ENCODE measurements at places on chromosomes 11 and 22. TPM values are rescaled to one million over a fixed set of nuclear protein-coding genes. Genes with fewer than 3 reads are reported as not detected.

DNA sequence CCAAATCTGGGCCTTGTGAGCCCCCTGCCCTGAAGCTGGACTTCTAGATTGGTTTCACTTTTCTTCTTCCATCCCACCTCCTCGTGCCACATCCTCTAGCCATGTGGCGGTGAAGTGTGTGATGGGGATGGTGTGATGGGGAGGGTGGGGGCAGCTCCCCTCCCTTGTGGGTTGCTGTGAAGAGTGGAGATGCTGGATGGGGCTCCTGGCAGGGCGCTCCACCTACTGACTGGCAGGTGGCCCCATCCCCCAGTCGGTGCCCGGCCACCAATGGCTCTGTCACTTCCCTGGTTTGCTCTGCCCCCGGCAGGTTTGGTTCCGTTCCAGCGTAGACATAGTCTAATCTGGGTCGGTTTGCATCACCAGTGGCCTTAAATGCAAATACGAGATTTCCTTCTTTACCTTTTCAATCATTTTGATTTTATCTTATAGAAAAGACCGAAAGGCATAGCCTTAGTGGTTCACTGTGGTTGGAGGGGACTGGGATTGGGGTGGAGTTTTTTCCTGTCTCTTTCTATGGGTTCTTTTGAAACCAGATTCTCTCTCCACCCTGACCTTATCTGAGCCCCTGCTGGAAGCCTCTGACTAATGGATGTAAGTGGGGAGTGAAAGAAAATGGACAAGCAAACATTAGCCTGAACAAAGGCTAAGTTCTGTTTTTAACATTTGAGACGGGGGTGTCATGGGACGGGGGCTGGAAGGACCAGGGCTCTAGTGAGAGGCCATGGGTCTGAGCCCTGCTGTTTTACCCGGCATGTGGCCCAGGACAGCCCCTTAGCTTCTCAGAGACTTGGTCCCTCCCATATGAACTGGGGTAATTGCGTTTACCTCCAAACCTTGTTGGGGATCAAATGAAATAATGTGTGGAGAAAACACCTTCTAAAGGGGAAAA is 149.3 kb downstream of the CACNA1I start:
- no peak overlapping the region for H3K27ac ChIP-seq
- H3K27me3 ChIP-seq: peaks cover 23% of the 10 kb centered on the region
- no peak overlapping the region for H3K4me3 ChIP-seq
- no peaks in the 10 kb centered on the region for H3K36me3 ChIP-seq

DNA sequence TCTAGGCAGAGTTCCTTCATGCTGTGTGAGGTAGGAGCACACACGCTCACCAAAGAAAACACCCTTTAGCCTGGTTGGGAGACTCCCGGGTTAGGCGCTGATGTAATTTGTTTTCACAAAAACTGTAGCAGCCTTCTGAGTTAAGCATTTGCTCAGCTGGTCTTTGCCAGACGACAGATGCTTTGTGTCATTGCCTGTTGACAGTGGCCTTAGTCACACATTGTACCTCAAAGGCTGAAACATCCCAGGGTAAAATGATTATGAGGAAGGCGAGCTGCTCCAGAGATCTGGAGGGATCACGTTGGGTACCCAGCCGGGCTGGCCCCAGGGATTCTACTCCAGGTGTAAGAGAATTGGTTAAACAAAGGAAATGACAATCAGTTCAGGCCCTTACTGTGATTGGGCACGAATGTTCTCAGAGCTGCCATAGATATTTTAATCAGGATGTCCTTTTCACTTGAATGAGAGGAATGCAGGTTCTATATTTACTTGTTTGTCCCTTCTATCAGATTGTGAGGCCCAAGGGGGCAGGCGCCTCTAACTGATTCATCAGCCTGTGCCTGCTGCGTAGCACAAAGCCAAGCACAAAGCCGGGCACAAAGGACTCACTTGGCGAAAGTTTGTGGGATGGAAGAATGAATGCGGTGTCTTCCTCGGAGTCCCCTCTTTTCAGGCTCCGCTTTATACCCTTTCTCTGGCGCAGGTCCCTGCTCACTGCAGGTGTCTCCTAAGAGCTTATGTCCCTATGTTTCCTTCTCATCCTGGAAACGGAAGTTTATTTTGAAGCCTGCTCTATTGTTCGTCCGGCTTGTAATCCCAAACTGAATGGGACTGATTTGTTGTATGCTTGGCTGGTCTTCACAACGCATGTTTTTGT is 47.1 kb downstream of the ADM start:
- DNase-seq: no peak
- peak overlapping the region; percentile 78 for H3K27ac ChIP-seq
- no peaks in the 10 kb centered on the region for H3K27me3 ChIP-seq
- H3K4me1 ChIP-seq: peaks cover 29% of the 10 kb centered on the region
- H3K4me3 ChIP-seq: no peak overlapping the region

DNA sequence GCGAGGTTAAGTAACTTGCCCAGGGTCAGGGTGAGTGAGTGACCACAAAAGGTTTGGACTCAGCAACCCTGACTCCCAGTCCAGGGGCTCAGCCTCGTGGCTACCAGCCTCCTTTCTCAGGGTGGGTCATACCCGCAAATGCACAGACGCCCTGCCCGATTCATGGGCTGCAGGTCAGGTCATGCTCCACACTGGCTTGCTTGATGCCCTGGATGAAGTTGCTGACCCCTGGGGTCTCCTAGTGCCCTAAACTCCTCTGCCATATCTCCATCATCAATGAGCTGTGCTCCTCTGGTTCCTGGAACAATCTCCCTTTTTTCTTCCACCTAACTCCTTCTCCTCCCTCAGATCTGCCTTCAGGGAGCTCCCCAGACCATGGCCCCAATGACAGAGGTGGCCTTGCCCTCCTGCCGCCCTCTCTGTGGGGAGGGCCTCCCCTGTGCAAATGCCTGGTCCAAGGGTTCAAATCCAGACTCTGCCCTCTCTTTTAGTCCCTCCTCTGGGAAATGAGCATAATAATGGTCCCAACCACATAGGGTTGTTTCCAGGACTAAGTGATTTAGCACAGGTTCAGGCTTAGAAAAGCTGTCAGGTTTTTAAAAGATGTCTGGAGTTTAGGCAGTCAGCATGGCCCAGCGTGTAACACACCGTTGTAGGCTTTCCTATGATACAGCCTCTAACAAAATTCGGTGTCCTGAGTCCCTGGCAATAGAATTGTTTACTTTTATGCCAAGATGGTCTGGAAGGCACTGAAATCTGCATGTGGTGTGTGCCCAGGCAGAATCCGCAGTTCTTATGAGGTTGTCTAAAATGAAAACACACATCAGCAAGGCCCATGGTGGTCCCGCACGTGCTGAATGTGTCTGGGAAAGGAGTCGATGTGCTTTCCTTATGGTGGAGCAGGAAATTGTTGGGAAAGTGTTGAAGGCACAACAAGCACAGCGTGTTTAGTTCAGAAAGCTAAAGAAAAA is 63.6 kb downstream of the CD82 start:
- H3K4me1 ChIP-seq: peaks cover 33% of the 10 kb centered on the region
- no peak overlapping the region for H3K27ac ChIP-seq
- H3K36me3 ChIP-seq: no peaks in the 10 kb centered on the region
- H3K4me3 ChIP-seq: no peak overlapping the region

GRCh38 chr11:63663809-63664208 is 7.4 kb downstream of the ATL3 start:
- H3K27ac ChIP-seq: no peak overlapping the region
- H3K27me3 ChIP-seq: no peaks in the 10 kb centered on the region
- peaks cover 13% of the 10 kb centered on the region for H3K4me1 ChIP-seq
- H3K36me3 ChIP-seq: peaks cover 1% of the 10 kb centered on the region

The MS4A8 gene
- total RNA-seq: not detected

DNA sequence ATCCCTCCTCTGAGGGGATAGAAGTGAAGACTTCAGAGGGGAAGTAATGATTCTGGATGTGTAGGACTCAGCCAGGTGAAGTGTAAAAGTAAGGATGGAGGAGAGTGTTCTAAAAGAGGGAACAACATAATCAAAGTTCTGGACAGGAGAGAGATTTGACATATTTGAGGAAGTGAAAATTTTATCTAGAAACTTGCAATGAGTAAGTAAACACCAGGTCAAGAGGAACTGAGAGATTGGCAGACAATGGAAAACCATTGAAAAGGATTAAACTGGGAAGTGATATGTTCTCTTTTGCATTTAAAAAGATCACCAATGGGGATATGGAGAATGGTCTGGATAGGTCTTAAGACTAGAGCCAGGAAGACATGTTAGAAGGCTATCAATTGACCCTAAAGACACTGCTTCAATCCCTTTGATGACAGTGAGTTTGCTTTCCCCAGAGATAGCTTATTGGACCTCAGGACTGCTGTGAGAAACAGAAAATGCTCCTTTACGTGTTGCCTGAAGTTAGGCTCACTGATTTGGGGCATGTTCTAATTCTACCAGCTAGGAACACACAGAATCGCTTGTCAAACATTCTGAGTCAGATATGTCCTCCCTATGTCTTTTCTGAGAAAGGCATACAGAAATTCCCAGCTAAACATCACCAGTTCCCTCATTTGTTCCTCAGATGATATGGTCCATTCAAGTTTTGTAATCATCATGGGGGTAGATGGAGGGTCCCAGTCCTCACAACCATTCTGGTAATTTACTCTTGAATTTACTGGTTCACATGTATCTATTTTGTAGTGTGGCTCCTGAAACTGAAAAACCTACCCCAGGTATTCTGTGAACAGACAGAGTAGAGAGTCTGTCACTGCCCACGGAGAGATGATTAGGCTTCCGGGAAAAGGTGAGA is 144.9 kb downstream of the MAML2 start:
- H3K27me3 ChIP-seq: no peaks in the 10 kb centered on the region
- no peak overlapping the region for H3K4me3 ChIP-seq
- H3K4me1 ChIP-seq: peaks cover 82% of the 10 kb centered on the region
- H3K36me3 ChIP-seq: no peaks in the 10 kb centered on the region

The FXYD2 gene
- 5.7 TPM for total RNA-seq

The DDTL gene
- total RNA-seq: not detected

GRCh38 chr22:46953968-46954765 is 191.7 kb downstream of the TBC1D22A start:
- H3K27ac ChIP-seq: no peak overlapping the region
- H3K27me3 ChIP-seq: no peaks in the 10 kb centered on the region
- H3K36me3 ChIP-seq: peaks cover 7% of the 10 kb centered on the region
- DNase-seq: no peak
- no peaks in the 10 kb centered on the region for H3K4me1 ChIP-seq

The KCNE3 gene
- 5.0 TPM for total RNA-seq

DNA sequence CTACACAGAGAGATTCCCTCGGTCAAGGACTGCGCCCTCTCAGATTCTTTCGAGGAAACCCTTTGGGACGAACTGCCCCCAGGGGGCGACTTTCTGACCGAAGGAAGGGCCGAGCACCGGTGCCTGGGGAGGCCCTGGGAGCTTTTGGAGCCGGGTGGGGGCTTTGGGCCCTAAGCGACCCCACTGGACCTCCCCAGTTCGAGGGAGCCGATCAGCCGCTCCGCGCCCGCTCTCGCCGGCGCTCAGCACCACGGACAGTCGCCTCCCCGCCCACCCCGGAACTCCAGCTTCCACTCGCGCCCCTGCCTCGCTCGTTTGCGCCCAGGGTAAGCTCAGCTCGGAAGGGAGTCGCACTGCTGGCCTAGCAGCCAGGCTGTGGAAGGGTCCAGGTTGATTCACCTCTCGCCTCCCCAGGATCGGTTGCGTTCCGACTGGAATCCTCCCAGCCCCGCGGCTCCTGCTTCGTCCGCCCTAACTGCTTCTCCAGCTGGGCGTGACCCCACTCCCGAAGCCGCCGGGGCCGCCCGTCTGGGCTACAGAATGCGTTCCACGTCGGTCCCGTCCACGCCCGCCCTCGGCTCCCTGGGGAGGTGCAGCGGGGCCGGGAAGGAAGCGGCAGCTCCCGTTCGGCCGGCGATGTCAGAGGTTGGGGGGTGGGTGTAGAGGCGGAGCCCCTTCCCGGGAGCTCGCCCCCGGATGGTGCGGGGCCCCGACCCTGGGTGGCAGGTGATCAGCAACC is 428 bp downstream of the SCN3B start:
- peak overlapping the region; percentile 77 for H3K4me3 ChIP-seq
- DNase-seq: peak; percentile 82
- H3K4me1 ChIP-seq: peaks cover 8% of the 10 kb centered on the region

- H3K4me3 ChIP-seq: no peak overlapping the region
- H3K27ac ChIP-seq: no peak overlapping the region
- peaks cover under 1% of the 10 kb centered on the region for H3K27me3 ChIP-seq
Measured at GRCh38 chr11:10438458-10438857, 16.6 kb upstream of the AMPD3 start.

- no peaks in the 10 kb centered on the region for H3K27me3 ChIP-seq
- no peak overlapping the region for H3K27ac ChIP-seq
- DNase-seq: no peak
- no peak overlapping the region for H3K4me3 ChIP-seq
Measured at GRCh38 chr11:57214098-57214417, 23.0 kb downstream of the APLNR start.

DNA sequence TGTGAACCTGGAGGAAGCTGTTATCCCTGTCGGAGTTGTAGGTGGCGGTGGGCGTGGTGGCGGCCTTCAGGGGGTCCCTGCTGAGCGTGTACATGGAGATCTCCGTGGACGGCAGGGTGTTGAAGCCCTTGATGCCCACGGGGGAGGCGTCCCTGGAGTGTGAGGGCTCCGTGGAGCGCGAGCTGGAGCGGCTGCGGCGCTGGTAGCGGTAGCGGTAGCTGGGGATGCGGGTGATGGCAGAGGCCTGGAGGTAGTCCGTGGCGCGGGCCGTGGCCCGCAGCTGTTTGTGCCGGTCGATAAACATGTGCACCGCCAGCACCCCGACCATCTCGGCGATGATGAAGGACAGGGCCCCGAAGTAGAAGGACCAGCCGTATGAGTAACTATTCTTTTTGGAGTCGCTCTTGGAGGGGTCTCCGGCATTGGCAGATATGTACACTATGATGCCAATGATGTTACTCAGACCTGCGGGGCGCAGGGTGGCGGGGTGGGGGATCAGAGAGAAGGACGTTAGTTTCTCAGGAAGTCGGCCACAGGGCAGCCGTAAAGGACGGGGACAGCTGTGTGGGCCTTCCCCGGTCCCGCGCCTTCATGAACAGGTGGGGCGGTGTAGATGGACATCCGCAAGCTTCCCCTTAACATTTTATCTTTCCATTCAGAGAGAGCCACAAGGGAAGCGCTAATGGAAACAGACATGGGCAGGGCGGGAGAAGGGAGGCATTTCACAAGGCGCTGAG is 35.6 kb upstream of the EIF3D start:
- no peaks in the 10 kb centered on the region for H3K4me1 ChIP-seq
- H3K27me3 ChIP-seq: peaks cover 12% of the 10 kb centered on the region
- DNase-seq: no peak
- H3K4me3 ChIP-seq: no peak overlapping the region
- no peaks in the 10 kb centered on the region for H3K36me3 ChIP-seq

DNA sequence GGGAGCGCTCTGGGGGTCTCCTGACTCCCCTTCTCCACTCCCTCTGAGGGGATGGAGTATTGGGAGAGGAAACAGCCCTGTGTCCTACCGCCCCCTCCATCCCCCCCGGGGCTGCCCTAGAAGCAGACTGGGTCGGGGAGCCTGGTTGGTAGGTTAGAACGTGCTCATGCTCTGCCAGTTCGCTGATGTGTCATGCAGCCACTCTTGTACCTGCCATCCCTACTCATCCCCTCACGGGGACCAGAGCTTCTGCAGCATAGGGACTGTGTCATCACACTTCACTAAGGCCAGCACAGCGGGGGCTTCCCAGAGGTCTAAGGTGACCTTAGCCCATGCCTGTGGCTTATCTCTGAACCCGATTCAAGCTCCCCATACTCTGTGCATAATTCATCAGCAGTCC is 4.7 kb downstream of the KCNJ1 start:
- H3K4me1 ChIP-seq: peaks cover 6% of the 10 kb centered on the region
- H3K36me3 ChIP-seq: no peaks in the 10 kb centered on the region
- no peak for DNase-seq
- H3K4me3 ChIP-seq: no peak overlapping the region

The OR52I2 gene
- not detected for total RNA-seq

The ARSA gene
- total RNA-seq: 49.9 TPM
